Dermis microvascular lymphatic vessel endothelial cell (primary cell): ENCODE measurements at places on chromosomes 6 and 20. TPM values are rescaled to one million over a fixed set of nuclear protein-coding genes. Genes with fewer than 3 reads are reported as not detected.

DNAH8 gene
- total RNA-seq = not detected in 2 replicates

OVOL2 gene
- not detected in 2 replicates for total RNA-seq

JPH2 gene
- under 0.01 and 0.13 TPM in 2 replicates for total RNA-seq

TBXT gene
- total RNA-seq = not detected in 2 replicates

POU3F2 gene
- not detected in 2 replicates for total RNA-seq

SIRPD gene
- total RNA-seq = not detected in 2 replicates

SLC26A8 gene
- not detected in 2 replicates for total RNA-seq

HACE1 gene
- total RNA-seq = 10.5 and 11.5 TPM in 2 replicates

SCGN gene
- under 0.01 TPM in 1 of 2 replicates, not detected in the other for total RNA-seq

NKAIN2 gene
- not detected in 2 replicates for total RNA-seq
